ENCODE measurements at places on chromosomes 1 and 21. TPM values are rescaled to one million over a fixed set of nuclear protein-coding genes. Genes with fewer than 3 reads are reported as not detected.

Gene POLR3GL
- 23.3 TPM for polyA plus RNA-seq

Gene MASP2
- polyA plus RNA-seq, result not detected

Gene OLFML3
- 133 TPM for polyA plus RNA-seq

Gene PFDN2
- 145 TPM for polyA plus RNA-seq

- no peaks in the 10 kb centered on the region for H3K27me3 ChIP-seq
- no peak overlapping the region for H3K4me3 ChIP-seq
- H3K27ac ChIP-seq, result no peak overlapping the region
- no peak for DNase-seq
These were observed 14.7 kb upstream of the HAO2 start for GRCh38 chr1:119353836-119354235.

DNA sequence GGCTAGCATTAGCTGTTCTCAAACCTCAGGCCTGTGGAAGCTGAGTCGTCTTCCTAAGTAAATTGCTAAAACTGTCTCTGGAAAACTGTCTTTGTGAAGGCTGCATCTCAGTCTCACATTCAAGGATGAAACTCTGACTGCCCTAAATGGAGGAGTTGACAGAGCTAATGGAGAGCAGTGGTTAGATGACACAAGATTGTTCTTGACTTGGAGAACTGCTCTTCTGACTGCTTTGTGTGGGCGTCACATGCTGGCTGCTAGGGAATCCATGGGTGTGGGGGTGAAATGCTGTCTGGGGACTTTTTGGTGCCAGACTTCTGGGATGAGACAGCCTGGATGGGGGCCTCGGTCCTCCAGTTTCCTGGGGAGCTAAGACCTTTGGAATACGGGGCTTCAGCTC lies 24.5 kb upstream of the TSPAN2 start:
- no peaks in the 10 kb centered on the region for H3K36me3 ChIP-seq
- H3K4me3 ChIP-seq, result no peak overlapping the region
- no peak for DNase-seq
- H3K27me3 ChIP-seq, result no peaks in the 10 kb centered on the region
- H3K27ac ChIP-seq, result no peak overlapping the region

Data from fibroblast of lung (primary cell).